ENCODE measurements at places on chromosomes 1 and 21. TPM values are rescaled to one million over a fixed set of nuclear protein-coding genes. Genes with fewer than 3 reads are reported as not detected.
A peak's percentile ranks its signal among the peaks of the same experiment; 100 is the strongest.

DNA sequence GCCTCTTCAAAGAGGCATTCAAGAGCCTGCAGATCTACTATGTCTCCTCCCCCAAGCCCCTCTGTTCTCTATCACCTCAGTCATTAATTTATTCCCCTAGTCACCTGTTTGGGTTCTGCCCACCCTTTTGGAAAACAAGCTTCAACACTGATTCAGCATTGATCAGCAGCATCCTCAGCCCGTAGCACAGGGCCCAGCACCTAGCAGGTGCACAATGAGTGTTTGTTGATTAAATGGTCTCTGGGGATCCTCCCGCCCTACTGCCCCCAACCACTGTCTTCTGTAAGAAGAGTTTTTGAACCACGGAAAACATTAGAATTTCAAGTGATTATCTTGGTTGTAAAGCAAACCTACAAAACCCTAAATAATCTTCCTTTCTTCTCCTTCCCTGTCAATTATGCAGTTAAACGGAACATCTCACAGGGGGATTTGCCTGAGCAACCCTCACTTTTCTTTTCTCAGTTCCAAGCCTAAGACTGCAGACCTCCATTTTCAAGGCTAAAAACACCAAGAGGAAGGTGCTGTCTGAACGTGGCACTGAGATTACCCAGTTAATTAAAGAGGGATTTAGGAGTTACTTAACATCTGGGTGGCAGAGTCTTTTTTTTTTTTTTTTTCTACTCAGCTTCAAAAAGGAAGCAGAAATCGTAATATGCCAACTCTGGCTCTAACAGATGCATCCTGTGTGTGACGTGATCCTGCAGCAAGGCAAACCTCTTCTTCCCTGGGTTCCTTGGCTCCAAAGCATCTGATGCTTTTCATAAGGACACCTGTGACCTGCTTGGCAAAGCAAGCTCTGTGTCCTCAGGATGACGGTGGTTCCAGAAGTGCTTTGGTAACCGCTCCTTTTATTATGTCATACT is 163.0 kb downstream of the KAZN start:
- no peak for DNase-seq

The CDA gene
- total RNA-seq = 0.90 TPM

DNA sequence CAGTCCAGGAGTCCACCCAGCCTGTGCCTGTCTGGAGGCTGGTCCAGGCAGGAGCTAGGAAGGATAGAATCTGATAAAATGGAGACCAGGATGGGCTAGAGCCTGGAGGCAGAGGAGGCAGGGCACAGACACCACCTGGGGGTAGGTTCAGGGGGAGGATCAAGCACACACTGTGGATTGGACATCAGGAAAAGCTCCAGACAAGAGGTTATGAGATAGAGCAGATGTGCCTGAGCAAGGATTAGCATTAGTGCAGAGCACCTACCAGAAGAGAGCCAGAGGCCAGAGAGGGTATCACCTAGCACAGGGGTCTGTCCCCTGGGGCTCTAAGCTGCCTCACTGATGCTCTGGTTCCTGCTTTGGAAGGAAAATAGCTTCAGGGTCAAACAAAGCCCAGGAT is 216.7 kb upstream of the ZC3H12A start:
- no peak for DNase-seq

The ZNF644 gene
- total RNA-seq = 45.3 TPM

The CIART gene
- total RNA-seq = 13.9 TPM

DNA sequence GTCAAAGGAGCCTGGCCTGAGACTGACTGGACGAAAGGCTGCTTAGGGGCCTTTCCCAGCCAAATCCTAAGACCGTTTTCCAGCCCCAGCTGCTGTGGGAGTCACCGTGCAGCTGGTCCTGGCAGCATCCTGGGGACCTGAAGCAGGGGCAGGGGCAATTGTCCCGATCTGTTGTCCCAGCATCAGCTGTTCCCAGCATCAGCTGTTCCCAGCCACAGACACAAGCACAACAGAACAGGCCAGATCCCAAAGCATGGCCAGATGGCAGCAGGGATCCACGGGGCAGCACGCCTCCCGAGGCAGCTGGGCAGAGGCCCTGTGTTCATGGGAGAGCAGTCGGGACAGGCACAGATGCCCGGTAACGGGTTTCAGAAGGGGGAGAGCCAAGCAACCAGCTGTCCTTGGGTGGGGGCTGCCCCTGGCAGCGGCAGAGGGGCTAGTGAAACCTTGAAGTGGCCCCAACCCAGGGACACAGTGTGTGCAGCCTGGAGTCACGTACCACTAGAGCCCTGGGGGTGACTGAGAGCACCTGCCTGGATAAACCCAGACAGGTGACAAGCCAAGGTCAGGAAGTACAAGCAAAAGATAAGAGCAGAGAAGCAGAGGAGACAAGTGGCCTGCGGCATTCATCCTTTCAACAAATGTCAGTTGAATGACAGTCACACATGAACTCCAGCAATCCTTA is 13.3 kb downstream of the CELA2B start:
- no peak for DNase-seq

DNA sequence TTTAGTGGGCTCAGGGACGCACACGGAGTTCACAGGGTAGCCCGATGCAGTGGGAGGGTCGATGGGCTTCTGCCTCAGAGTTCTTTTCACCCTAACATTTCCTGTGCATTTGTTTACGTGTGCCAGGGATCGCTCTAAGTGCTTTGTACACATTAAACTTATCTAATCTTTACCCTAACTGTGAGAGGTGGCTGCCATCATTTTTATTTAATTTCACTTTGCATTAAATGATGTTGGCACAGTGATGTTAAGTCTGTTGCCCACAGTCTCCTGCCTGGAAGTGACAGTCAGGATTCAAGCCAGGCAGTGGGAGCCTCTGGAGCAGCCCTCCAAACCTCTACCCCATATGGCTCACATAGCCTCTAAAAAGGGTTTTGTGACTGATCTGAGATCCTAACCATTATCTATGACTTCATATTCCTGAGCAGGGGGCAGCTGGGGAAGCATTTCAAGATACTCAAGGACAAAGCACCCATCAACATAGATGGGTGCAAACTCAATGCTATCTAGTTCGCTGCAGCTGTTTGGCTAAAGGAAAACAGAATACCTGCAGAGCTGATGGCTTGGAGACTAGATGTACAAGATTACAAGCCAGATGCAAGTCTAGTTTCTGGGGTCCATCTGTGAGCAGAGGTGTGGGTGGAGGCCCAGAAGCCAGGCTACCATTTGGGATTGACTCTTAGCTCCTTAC is 303.8 kb downstream of the DISC1 start:
- DNase-seq = no peak

DNA sequence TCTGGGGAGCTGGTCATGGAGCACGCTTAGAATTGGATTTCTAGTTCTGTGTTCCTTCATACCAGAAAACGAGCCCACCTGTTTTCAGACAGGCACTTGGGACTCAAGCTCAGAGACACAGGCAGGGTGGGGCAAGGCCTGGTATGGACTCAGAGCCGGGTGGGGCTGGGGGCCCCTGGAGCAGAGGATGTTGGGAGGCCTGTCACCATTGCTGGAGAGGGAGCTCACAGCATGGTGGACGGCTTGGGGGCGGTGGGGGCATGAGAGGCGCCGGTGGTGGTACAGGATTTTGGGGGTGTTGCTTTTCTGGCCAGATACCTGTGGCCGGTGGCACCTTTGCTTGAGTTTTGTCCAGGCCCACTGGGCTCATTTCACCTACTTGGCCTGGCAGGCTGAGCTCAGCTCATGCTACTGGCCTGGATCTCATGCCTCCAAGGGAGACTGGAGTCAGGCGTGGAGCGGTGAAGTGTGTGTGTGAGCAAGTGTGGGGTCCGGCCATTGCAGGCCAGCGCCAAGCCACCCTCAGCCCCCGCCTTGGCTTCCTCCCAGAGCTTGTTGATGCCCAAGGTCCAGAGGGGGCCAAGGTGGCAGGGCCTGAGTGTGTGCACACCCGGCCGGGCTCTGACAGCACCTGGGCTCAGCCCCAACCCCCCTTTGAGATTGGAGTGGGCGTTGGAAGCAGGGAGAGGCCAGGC is 8.7 kb downstream of the SLX9 start:
- no peak for DNase-seq

DNA sequence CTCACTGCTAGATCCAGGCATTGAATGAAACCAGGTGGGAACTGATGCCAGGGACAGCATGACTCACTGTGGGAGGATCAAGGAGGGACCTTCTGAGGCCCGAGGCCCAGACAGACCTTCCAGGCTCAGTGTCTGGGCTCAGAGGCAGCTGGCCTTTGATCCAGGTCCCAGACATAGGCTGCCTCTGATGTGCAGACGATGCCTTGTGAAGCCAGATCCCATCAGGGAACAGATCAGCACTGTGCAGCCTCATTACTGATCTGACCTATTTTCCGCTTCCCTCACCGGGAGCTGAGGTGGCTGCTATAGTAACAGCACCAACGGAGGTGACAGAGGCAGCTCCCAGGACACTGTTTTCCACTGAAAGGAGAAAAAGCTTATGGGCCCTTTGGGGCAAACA is 399.5 kb downstream of the MATN1 start:
- no peak for DNase-seq

GRCh38 chr1:59937636-59938210 is 11.2 kb upstream of the CYP2J2 start:
- no peak for DNase-seq

The KIF26B gene
- 0.83 TPM for total RNA-seq

DNA sequence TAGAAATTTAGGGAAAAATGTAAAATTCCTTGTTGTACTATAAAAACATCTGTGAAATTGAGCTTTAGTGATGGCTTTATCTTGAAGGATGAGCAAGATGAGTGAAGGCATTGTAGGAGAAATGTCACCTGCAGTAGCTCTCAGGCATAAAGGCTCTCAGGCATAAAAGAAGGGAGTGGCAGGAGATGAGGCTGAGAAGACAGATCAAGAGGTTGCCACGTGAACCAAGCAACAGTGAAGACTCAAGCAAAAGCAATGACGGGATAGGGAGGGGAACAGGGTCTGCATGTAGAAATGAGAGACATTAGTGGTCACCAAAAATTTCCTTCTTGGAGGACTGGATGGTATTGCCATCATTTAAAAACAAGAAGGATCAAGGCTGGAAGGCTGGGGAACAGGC is 98.8 kb downstream of the ST3GAL3 start:
- DNase-seq = no peak

DNA sequence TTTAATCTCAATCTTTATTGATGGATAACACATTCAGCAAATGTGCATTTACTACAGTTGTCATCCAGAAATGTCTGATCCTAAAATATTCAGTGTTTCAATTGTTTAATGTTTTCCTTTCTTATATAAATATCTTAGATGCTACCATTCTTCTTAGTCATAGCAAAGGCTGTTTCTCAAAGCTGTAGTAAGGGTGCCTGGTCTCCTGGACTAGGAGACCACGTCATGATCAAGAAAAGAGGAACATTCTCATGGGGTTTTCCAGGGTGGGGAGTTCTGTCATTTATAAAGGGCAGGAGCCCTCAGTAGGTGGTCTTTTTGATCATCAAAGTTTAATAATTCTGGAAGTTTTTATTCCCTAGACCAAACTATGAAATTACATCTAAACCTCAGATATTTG is 292.8 kb downstream of the HMCN1 start:
- DNase-seq = peak; percentile 8

The ARTN gene
- not detected for total RNA-seq

DNA sequence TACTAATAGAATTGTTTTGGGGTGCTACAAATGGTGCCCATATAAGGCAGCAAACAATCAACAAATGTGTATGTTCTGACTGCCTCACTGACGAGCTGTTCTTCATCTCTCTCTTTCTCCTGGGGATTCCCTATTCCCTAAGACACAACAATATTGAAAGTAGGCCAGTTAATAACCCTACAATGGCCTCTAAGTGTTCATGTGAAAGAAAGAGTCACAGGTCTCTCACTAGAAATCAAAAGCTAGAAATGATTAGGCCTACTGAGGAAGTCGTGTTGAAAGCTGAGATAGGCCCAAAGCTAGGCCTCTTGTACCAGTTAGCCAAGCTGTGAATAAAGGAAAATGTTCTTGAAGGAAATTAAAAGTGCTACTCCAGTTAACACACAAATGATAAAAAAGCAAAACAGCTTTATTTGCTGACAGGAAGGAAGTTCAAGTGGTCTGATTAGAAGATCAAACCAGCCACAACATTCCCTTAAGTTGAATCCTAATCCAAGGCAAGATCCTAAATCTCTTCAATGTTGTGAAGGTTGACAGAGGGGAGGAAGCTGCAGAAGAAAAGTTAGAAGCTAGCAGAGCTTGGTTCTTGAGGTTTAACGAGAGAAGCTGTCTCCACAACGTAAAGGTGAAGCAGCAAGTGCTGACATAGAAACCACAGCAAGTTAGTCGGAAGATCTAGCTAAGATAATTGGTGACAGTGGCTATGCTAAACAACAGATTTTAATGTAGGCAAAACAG is 26.3 kb downstream of the ATP2B4 start:
- no peak for DNase-seq

DNA sequence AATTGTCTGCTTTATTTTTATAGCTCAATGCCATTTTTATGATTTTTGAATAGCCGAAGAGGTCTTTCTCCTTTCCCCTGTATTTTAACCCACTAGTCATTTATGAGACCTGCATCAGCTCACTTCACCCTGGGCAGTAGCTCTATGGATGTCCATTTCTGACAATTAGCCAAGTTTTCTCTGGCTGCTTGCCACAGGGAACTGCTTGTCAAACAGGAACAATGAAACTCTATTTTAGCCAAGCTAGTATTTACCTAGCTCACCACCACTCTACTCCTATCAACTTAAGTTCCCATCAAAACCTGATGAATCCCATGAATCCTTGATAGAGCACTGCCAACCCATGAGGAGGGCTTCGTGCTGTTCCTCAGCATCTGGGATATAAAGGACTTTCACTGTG is 406.7 kb downstream of the RWDD3 start:
- DNase-seq = no peak

The CBR3 gene
- 12.8 TPM for total RNA-seq

DNA sequence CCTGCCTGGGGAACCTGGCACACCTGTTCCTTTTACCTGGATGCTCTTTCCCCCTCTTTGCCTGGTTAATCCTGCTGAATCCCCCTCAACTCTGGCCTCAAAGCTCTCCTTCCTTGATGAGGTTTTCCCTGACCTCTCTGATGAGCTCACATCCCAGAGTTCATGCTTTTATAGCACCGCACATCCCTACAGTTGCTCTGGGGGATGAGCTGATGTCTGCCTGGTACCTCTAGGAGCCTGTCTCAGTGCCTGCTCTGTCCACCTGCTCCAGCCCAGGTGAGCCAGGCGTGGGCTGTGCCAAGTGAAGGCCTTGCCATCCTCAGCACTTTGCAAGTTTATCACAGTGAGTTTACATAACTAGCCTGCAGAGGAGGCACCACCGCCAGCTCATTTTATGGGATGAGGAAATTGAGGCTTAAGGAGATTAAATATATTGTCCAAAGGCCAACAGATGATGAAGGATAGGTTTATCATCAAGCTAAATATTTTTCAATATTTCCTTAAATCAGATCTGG is 58.6 kb upstream of the TMPRSS2 start:
- no peak for DNase-seq

GRCh38 chr1:209387969-209388329 is 195.6 kb upstream of the CAMK1G start:
- DNase-seq = peak; percentile 51

DNA sequence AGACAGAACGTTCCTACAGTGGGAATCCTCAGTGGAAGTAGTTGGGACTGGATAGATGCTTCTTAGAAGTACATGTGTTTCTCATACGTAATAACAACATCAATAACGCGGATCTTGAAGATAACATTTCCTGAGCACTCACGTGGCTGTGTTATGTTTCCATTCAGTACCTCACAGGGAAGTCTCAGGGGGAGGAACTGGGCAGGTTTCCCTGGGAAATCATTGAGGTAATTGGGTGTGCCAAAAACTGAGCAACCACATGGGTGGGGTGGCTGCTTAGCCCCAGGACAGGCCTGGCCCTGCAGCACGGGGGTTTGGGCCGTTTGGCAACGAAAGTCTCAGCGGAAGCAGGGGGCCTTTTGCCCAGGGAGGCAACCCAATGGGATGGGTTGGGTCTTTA is 133.8 kb downstream of the ZSCAN20 start:
- no peak for DNase-seq

- DNase-seq = peak; percentile 94
These were observed 21.4 kb upstream of the FASLG start for GRCh38 chr1:172637522-172637921.
